ENCODE measurements at places on chromosomes 3 and 15.
A peak's percentile ranks its signal among the peaks of the same experiment; 100 is the strongest.

- no peak for DNase-seq
Observed at GRCh38 chr15:47784820-47785219, 67.5 kb downstream of the SEMA6D start.

DNA sequence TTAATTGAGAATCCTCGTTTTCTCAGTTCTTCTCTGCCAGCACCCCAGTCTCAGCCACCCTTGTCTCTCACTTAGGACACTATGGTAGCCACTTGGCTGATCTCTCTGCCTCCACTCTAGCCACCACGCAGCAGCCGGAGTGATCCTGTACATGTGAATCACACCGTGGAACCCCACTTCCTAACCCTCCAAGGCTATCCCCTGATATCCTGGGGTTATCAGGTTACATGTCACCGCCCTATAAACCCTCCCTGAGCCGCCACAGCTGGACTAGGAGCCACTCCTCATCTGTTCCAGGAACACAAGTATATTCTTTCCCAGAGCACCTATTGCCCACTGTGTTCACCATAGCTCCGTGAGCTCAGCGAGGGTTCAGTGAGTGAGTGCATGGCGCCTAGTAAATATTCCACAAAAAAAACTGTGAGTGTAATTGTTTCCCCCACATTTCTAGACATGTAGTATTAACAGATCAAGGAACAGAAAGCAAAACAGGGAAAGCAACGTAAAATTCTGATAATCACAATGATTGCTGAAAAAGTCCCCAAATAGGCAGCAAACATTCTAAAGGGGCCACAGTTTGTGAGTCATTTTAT is 661 bp upstream of the PARP14 start:
- peak; percentile 33 for DNase-seq

GRCh38 chr3:158098834-158099424 is 7.3 kb downstream of the SHOX2 start:
- DNase-seq: no peak

DNA sequence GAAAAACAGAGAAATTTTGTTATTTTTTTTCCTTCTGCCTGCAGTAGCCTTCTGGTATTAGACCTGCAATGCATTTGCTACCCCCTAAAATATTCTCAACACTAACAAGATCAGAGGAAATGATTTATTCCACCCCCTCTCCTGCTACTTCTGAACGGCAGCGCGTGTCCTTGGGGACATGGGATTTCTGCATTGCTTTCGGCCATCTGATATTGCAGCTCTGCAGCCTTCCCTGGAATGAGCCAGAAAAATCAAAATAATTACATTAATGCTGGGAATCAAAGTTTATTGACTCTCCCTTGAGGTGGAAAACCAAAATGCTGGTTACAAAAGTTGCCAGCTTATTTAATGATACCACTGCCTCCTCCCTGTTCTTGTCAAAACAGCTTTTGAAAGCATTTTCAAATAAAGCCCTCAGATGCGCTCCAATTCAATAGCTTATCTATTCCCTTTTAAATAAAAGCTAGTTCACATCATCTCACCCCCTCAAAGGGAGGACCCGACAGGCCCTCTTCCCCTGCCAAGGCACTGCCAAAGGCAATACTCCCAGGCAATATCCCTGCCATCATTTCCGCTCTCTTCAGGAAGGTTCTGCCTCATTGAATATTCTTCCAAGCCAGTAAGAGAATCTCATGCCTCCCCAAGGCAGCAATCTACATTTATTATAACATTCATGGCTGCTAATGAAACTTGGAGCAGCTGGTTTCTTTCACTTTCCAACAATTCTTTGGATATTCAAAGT is 96.6 kb downstream of the FHIT start:
- DNase-seq: no peak

GRCh38 chr15:72404356-72404755 is 6.3 kb downstream of the TMEM202 start:
- DNase-seq: no peak

- DNase-seq: no peak
Observed at GRCh38 chr15:77605547-77605946, 27.2 kb downstream of the LINGO1 start.

GRCh38 chr3:31648286-31648968 is 115.7 kb downstream of the STT3B start:
- no peak for DNase-seq

DNA sequence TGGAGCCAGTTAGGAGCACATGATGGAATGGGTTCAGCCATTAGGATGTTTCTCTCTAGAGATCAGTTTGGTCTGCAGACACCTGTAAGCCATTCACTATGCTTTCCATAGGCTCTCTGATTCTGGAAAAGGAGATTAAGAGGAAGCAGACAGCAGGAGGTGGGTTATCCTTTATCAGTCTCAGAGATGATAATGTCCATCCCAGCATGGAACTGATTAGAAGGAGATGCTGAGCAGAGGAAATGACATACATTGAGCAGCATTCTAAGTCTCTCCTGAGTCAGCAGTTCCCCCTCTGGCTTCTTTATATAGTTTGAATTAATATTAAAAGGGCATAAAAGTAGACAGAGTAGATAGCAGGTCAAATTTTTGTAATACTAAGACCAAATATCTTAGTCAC is 591.1 kb downstream of the GBE1 start:
- no peak for DNase-seq

- no peak for DNase-seq
Observed at GRCh38 chr3:129007792-129008191, 6.7 kb downstream of the EFCC1 start.

GRCh38 chr3:177037241-177037640 is 160.0 kb downstream of the TBL1XR1 start:
- no peak for DNase-seq

DNA sequence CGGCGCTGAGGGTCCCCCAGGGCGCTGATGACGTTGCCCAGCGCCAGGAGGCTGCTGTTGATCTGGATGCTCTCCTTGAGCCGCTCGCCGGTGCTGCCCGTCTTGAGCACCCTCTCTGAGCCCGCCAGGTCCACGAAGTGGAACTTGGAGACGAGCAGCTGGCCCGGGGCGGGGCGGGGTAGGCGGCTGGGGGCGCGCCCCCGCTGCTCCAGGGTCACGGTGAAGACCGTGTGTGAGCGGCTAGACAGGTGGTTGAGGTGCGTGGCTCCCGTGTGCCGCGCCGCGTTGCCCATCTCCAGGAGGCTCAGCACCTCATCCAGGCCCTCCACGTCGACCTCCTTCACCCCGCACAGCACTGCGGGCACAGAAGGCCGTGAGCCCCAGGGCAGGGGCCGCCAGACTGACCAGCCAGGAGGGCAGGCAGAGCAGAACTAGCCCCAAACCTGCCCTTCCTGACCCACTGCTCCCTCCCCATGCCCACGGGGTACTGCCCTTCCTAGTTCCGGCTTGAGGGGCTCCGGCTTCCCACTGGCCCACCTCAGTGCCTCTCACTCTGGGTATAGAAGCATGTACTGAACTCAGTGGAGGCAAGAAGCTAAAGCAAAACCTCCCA is 6.1 kb downstream of the KIF7 start:
- no peak for DNase-seq

DNA sequence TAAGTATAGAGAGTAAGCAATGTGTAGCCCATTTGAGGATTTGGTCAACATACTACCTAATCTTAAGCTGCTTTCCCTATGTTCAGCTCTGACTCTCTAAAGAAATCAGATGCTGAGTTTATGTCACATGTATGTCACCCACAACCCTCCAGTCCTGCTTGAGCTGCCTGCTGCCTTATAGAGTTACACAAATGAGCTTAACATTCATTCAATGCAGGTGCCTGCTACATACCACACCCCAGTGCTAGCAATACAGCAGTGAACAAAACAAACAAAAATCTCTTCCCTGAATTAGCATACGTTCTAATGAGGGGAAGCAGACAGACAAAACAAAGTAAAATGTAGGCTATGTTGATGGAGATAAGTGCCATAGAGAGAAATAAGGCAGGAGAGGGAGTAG is 93.0 kb downstream of the HHLA2 start:
- DNase-seq: no peak

GRCh38 chr3:119977353-119977752 is 116.9 kb downstream of the GSK3B start:
- DNase-seq: no peak

DNA sequence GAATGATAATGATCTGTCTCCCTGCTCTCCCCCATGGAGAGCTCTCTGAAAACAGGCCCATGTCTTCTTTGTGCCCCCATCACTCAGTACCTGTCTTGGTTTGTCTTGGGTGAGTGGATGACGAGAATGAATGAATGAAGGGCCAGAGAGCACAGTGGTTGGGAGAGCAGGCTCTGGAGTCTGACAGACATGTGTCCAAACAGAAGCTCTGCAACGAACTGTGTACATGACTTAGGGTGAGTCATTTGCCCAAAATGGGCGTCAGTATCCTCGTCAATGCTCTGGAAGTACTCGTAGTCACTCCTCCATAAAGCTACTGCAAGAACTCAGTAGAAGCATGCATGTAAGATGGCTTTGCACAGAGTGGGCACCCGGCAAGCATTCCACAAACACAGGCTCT is 170.2 kb upstream of the TLE3 start:
- DNase-seq: peak; percentile 67

- DNase-seq: no peak
Observed at GRCh38 chr3:176780766-176781165, 416.5 kb downstream of the TBL1XR1 start.

DNA sequence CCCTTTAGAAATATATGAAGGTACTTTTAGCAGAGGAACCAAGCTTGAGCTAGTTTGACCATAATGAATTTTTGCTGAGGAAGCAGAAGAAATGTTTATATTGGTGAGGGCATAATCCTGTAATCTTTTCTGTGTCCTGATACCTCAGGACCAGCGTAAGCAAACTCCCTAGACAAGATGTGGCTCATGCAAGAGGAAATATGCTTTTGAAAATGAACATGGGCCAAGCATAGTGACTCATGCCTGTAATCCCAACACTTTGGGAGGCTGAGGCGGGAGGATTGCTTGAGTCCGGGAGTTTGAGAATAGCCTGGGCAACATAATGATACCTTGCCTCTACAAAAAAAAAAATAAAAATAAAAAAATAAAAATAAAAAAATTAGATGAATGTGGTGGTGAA is 78.5 kb downstream of the PPARG start:
- DNase-seq: no peak

DNA sequence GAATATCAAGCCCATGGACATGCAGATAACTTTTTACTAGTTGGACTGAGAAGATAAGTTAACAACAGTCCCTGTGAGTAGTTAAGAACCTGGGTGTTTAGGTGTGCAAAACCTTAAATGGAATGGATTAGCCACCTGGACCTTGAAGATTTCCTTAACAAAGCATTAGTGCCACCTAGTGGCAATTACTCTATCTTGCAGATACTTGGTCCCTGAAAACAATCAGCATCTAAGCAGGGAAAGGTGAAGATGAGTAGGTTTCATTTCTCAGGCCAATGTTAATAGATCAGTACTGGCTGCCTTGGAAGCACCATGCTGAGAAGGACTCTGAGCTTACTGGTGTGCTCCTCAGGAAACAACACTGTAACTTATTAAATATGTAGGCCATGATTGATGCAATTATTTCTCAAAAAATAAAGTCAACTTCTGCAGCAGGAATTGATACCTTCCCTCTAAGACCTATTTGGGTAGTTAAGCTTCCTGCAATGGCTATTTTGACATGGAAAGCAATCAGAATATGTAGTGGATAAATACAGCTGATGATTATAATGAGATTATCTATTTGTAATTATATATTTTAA is 329.4 kb downstream of the TBC1D5 start:
- no peak for DNase-seq

- DNase-seq: no peak
Observed at GRCh38 chr15:48556159-48556897, 89.2 kb downstream of the FBN1 start.

GRCh38 chr3:72490688-72491435 is 357.4 kb downstream of the SHQ1 start:
- DNase-seq: no peak
